ENCODE measurements at places on chromosomes 4 and X.

- no peaks in the 10 kb centered on the region for H3K4me1 ChIP-seq
- H3K36me3 ChIP-seq, result no peaks in the 10 kb centered on the region
- no peak overlapping the region for H3K27ac ChIP-seq
- no peak for DNase-seq
- H3K27me3 ChIP-seq, result no peaks in the 10 kb centered on the region
Measured at GRCh38 chrX:154791939-154792338, 13.3 kb downstream of the MPP1 start.

DNA sequence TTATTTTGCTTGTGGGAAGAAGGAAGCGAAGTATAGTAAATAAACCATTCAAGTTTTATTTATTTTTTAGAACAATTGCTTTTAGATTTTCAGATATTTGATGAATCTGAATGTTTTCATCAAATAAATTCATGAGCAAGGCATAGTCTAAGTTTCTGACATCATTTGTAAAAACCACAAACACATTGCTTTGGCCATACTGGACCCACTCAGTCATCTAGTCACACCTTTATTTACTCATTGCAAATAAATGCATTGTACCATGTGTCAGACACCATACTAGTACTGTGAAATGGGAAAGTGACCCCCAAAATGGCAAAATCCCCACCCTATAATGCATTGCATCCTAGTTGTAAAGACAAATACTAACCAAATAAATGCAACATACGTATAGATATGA is 449.1 kb upstream of the SMIM31 start:
- no peak overlapping the region for H3K27ac ChIP-seq
- H3K27me3 ChIP-seq, result no peaks in the 10 kb centered on the region
- peak; percentile 58 for DNase-seq
- no peak overlapping the region for H3K4me3 ChIP-seq
- H3K4me1 ChIP-seq, result no peaks in the 10 kb centered on the region

GRCh38 chrX:149799938-149800337 is 18.2 kb downstream of the MAGEA9 start:
- H3K27me3 ChIP-seq, result no peaks in the 10 kb centered on the region
- no peak overlapping the region for H3K27ac ChIP-seq
- H3K4me1 ChIP-seq, result no peaks in the 10 kb centered on the region
- no peak for DNase-seq

DNA sequence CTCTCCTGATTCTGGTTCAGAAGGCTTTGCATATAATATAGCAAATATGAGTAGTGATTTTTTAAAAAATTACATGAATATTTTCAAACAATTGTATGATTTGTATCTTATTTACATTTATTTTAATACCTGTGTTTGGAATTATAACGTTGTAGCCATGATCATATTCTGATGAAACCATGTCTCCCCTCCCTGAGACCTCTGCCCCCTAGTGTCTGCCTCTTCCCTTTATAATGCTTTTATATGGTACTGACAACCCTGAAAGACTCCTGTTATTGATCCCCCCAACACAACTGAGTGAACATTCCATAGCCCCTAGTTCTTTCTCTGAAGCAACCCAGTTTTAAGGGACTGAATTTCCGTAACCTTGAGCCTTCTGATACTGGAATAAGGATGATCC is 187.4 kb downstream of the SOX3 start:
- no peaks in the 10 kb centered on the region for H3K4me1 ChIP-seq
- H3K27ac ChIP-seq, result no peak overlapping the region
- no peaks in the 10 kb centered on the region for H3K27me3 ChIP-seq
- DNase-seq, result no peak

GRCh38 chr4:25580633-25581467 is 74.8 kb upstream of the SLC34A2 start:
- H3K4me3 ChIP-seq, result no peak overlapping the region
- no peak overlapping the region for H3K27ac ChIP-seq
- H3K36me3 ChIP-seq, result no peaks in the 10 kb centered on the region
- no peaks in the 10 kb centered on the region for H3K4me1 ChIP-seq
- no peaks in the 10 kb centered on the region for H3K27me3 ChIP-seq
- DNase-seq, result no peak

DNA sequence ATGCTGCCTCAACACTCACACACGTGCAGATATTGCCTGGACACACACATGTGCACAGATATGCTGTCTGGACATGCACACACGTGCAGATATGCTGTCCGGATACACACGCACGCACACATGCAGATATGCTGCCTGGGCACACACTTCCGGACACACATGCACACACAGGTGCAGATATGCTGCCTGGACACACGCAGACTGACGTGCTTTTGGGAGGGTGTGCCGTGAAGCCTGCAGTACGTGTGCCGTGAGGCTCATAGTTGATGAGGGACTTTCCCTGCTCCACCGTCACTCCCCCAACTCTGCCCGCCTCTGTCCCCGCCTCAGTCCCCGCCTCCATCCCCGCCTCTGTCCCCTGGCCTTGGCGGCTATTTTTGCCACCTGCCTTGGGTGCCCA is 14.7 kb downstream of the FGFRL1 start:
- H3K4me3 ChIP-seq, result no peak overlapping the region
- peaks cover 2% of the 10 kb centered on the region for H3K36me3 ChIP-seq
- DNase-seq, result no peak
- H3K27me3 ChIP-seq, result no peaks in the 10 kb centered on the region

GRCh38 chr4:173091362-173091761 is 77.2 kb upstream of the GALNT7 start:
- H3K36me3 ChIP-seq, result no peaks in the 10 kb centered on the region
- no peaks in the 10 kb centered on the region for H3K4me1 ChIP-seq
- DNase-seq, result no peak
- no peak overlapping the region for H3K4me3 ChIP-seq
- no peak overlapping the region for H3K27ac ChIP-seq

- H3K27me3 ChIP-seq, result no peaks in the 10 kb centered on the region
- no peak for DNase-seq
- no peak overlapping the region for H3K4me3 ChIP-seq
- H3K36me3 ChIP-seq, result no peaks in the 10 kb centered on the region
- H3K27ac ChIP-seq, result no peak overlapping the region
Measured at GRCh38 chr4:172721659-172722058, 447.0 kb upstream of the GALNT7 start.

Measured in fibroblast of lung (primary cell).